ENCODE measurements at places on chromosomes 1 and 21.

GRCh38 chr1:31748365-31748764 lies 15.8 kb downstream of the ADGRB2 start:
- no peak for DNase-seq

GRCh38 chr1:202241376-202242079 lies 47.9 kb downstream of the LGR6 start:
- DNase-seq: no peak

GRCh38 chr1:221392453-221392852 lies 349.4 kb downstream of the DUSP10 start:
- no peak for DNase-seq

DNA sequence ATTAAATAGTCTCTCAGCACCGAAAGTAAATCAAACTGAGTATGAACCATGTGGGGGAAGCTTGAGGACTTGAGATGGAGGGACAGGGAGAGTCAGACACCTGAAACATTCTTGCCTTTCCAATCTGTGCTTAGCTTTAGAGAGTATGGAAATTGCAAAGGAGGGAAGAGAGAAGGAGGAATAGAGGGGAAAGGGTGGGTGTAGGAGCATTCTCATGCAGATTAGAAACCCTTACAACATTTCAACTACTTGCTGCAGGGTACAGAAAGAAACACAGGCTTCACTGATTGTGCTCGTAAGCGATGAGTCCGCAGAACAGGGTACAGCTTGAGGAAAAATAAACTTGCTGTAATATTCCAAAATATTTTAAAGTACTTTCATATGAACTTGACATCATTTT lies 73.8 kb downstream of the NIBAN1 start:
- no peak for DNase-seq

DNA sequence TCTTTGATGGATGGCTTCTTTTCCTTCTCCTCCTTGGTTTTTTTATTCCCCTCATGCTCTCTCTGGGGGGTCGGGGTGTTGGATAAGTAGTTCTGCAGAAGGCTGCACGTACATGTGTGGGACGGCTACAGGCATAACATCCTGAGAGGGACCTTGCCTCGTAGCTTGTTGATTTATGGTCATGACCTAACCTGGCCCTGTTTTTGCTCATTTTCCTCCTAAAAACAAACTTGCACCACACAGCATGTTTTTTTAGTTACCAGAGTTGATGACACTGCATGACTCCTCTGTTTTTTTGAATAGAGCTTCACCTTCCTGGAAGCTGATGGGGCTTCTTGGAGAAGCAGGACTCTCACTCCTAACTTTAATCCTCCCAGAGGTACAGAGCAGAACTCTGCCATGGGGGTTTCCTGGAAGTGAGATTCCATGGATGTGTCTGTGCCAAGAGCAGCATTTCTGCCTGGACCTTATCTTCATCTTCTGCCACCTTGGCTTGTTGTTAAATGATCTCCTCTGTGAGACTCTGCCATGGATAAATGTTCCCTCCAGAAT lies 114.7 kb downstream of the PAPPA2 start:
- DNase-seq: no peak

- DNase-seq: no peak
Observed at GRCh38 chr21:28799926-28800325, 192.8 kb downstream of the LTN1 start.

DNA sequence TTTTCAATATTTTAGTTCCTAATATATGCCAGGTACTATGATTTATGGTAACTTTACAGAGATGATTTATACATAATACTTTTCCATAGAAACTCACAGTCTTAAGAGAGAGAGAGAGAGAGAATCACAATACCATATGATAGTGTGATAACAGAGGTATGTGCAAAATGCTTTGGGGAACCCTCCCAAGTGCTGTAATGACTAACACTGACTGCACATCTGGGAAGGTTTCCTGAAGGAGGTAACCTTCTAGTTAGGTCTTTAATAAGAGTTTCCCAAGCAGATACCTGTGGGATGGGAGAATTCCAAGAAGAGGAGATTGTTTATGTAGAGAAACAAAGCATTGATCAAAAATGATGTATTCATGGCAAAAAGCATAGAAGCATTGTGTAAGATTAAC lies 34.6 kb upstream of the PIGC start:
- no peak for DNase-seq

GRCh38 chr1:24406788-24407187 lies 6.8 kb downstream of the STPG1 start:
- DNase-seq: no peak

DNA sequence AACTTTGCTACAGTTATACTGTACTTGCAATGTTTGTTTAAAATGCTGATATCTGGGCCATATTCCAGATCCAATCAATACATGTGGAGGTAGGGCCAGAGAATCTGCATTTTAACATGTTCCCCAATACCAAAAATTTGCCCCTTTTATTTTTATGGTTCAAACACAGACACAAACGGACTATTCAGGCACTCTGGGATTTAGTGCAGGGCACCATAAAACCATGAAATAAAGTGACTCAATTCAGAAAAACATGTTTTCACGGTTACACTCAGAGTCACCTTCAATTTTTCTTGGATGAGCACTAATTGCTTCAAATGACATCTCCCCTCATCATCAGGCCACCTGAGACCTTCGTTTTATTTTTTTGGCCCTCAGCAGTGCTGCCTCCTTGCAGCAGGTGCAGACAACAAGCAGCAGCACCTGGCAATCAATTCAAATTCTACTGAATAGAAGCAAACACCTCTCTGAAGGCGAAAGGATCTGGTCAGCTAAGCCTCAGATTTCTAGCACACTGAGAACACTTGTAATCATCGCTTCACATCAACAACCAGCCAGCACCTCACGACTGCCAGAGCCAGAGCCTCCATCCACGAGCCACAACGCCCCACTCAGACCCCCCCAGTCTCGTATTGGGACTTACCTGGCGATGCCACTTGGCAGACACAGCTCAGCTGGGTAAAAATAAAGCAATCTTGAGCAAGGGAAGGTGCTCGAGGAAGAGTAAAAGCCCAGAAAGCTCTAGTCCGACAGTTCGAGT lies 1.1 kb downstream of the ERO1B start:
- no peak for DNase-seq

DNA sequence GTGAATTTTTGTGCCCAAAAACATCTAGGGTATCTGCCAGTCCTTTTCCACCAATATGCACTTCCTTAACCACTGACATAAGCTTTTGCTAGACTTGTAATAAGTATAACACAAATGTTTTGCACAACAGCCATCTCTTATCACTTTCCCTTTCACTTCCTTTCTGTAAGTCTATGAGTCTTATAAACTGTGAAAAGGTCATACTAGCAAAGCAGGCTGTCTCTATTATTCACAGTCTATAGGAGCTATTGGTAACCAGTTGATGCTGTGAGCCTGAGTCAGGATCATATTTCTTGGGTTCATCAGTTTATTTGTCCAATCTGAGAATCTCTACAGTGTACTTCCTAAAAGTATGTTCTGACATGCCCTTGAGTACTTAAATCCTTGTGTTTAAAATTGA lies 172.6 kb downstream of the CHRM3 start:
- DNase-seq: no peak

DNA sequence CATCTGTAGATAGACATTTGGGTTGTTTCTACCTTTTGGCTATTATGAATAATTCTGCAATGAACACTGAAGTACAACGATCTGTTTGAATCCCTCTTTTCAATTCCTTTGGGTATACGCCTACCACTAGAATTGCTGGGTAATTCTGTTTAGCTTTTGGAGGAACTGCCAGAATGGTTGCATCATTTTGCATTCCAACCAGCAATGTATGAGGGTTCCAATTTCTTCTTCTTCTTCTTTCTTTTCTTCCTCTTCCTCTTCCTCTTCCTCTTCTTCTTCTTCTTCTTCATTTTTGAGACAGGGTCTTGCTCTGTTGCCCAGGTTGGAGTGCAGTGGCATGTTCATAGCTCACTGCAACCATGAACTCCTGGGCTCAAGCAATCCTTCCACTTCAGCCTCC lies 13.8 kb upstream of the THEM5 start:
- DNase-seq: no peak

- no peak for DNase-seq
Observed at GRCh38 chr1:31072304-31072746, 6.8 kb upstream of the PUM1 start.

GRCh38 chr1:227947676-227948492 lies at the start of gene WNT9A:
Gene WNT9A (minus strand): TSS chr1:227947932. CDS start chr1:227947887, 45 bp downstream.
- no peak for DNase-seq

GRCh38 chr1:83090195-83090594 lies 908.7 kb downstream of the TTLL7 start:
- DNase-seq: no peak

GRCh38 chr1:114345930-114346479 lies 165.0 kb downstream of the TRIM33 start:
- DNase-seq: peak; percentile 17

DNA sequence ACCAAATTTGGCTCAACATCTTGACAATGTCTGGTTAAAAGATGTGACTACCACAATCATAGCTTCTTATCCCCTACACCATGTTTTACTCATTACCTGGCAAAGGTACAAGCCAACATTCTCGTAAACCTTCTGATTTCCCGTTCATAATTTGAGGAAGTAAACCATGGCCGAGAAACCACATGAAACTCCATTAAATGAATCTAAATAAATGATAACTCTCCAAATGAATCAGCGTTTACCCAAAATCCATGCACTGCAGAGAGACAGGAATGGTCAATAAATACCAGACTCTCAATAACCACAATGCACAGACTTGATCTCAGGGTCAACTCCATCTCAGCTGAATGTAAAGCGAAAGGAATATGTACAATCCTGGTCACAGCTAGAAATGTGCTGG lies 125.2 kb downstream of the TYW3 start:
- DNase-seq: no peak

DNA sequence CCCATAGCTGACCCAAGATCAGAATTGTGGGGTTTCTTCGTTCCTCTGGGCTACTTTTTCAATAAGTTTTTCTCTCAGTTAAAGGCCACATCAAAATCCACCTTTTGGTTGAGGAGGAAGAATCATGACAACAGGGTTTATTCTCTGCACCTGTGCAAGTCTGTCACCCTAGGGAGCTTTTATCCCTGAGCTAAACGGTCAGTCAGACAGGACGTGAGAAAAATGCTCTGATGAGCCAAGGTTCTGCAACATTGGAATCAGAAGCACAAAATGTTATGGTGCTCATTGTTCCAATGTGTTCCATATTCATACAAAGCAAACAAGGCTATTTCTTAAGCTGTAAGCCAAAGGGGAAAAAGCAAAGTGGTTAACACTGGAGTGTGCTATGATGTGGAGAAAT lies 7.4 kb upstream of the ERICH3 start:
- DNase-seq: no peak

DNA sequence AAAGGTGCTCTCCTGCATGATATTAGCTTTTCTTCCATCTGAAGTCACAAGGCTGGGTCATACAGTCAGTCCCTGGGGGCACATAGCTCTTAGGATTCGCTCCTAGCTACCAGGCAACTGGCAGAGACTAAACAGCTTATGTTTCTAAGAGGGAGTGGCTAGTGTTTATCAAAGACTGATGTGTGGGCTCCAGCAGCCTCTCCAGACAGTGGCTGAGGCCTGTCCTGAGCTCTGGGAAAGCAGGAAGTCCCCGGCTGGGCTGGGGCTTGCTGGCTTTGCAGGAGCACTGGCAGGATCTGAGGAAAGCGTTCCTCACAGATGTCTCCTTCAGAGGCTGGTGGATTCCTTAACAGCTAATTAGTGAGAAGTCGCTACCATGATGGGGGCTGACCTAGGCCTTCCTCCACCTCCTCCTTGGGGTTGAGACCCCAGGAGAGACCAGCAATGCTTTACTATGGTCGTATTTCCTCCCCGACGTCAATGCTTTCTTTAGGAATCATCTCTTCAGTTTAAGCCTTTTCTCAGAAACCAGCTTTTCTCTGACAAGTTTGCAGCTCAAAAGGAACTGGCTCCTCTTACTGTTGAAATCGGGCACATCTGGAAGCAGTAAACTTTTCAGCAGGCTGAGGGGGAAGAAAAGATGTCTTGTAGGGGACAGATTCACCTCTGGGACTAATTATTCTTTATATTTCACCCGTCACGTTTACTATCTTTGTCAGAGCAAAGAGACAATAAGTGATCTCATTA lies 33.5 kb upstream of the HHAT start:
- DNase-seq: no peak

GRCh38 chr1:212621043-212621948 lies 12.7 kb downstream of the ATF3 start:
- no peak for DNase-seq

- DNase-seq: no peak
Observed at GRCh38 chr21:33993286-33994231, 78.0 kb upstream of the ATP5PO start.

DNA sequence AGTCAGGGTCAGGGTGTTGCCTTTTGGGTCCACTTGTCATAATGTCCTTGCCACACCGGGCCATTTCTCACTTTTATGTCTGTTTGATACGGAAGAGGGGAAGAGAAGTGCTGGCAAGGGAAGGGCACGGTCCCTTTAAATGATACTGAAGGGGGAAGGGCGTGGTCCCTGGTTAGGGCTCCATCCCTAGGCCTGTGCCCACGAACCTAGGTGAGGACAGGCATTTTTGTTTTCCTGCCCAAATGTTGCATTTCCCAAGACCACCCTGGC lies 25.2 kb downstream of the B3GALT5 start:
- no peak for DNase-seq

DNA sequence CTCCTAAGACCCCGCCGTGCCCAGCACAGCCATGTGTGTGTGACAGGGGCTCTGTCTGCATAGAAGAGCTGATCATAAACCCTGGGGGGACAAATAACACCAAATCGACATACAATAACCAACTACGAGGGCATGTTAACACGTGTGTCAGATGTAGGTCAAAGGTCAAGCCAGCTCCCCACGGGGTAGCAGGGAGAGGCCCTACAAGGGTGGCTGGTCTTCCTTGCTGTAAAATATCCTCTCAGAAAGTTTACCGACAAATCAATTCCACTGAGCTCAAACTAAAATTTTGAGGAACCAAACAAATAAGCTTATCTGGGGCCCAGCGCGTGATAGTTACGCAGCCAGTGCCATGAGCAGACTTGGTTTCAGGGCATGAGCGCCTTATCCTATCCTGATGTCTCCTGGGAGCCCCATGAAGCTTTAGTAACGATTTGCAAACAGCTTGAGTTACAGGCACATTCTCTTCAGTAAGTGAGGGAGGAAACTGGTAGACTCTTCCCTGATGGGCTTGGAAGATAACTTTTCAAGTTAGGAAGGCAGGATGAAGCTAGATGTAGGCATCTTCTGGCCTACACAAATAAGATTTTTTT lies 2.7 kb upstream of the TMPRSS3 start:
- DNase-seq: no peak

DNA sequence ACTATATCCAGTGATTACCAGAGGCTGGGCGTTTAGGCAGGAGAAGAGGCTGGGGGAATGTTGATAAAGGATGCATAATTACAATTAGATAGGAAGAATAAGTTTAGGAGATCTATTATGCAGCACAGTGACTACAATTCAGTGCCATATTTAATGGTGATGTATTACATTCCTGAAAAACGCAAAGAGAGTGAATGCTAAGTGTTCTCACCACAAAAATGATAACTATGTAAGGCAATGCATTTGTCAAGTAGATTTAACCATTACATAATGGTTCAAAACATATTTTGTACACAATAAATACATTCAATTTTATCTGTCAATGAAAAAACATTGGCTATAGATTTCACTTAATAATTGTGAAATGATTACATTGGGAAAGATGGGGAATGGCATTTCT lies 548.9 kb downstream of the NUF2 start:
- no peak for DNase-seq

- DNase-seq: peak; percentile 49
Observed at GRCh38 chr1:212700223-212700891, 717 bp upstream of the BATF3 start.

- DNase-seq: no peak
Observed at GRCh38 chr21:27536319-27536718, 569.4 kb upstream of the ADAMTS5 start.
